ENCODE measurements at places on chromosomes 6 and 20. TPM values are rescaled to one million over a fixed set of nuclear protein-coding genes. Genes with fewer than 3 reads are reported as not detected.

DNA sequence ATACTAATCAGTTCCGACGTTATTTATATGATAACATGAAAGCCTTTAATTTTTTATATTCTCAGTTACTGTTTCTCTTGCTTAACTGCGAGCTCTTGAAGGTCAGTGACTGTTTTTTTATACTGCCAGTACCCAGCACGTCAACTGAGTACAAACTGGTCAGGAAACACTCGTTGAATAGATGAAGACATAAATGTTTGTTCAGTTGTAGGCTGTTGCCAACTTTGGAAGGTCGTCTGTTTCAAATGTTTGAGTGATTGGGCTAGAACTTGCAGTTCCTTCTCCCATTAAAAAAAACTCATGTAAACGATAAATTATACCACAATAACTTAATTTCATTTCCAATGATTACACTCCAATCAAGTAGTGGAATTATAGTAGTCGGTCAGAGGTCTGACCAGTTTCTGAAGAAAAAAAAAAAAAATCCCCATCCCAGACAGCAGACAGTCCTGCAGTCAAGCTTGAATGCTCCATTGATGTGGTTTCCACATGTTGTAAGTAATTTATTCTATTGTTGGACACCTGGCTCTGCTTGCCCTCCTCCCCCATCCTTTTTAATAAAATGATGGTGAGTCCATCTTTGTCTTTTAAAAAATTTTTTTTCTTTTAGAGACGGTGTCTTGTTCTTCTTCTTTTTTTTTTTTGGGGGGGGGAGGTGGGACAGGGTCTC lies 81.1 kb downstream of the SASH1 start:
- DNase-seq = peak; percentile 40

DNA sequence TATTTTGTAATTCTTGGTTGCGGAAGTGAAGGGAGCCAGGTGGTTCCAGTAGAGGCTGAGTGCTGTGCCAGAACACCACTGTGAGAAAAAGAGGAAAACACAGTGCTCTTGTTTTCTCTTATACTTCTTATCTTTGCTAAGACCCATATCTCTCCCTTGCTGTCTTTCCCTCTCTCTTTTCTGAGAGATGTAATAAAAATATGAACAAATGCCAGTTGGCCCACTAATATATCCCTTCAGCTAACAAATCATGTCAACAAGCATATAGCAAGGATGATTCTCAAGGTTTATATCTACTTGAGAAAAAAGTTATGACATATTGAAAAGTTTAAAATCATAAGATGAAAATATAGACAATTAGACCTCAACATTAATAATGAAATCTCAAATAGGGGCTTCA lies 758.3 kb downstream of the HDGFL1 start:
- no peak for DNase-seq

GRCh38 chr6:140809694-140810101 lies 1323.0 kb upstream of the GJE1 start:
- DNase-seq = no peak

GRCh38 chr6:138719011-138719635 lies 54.4 kb upstream of the CCDC28A start:
- no peak for DNase-seq

Gene CLPSL1
- polyA plus RNA-seq = not detected

DNA sequence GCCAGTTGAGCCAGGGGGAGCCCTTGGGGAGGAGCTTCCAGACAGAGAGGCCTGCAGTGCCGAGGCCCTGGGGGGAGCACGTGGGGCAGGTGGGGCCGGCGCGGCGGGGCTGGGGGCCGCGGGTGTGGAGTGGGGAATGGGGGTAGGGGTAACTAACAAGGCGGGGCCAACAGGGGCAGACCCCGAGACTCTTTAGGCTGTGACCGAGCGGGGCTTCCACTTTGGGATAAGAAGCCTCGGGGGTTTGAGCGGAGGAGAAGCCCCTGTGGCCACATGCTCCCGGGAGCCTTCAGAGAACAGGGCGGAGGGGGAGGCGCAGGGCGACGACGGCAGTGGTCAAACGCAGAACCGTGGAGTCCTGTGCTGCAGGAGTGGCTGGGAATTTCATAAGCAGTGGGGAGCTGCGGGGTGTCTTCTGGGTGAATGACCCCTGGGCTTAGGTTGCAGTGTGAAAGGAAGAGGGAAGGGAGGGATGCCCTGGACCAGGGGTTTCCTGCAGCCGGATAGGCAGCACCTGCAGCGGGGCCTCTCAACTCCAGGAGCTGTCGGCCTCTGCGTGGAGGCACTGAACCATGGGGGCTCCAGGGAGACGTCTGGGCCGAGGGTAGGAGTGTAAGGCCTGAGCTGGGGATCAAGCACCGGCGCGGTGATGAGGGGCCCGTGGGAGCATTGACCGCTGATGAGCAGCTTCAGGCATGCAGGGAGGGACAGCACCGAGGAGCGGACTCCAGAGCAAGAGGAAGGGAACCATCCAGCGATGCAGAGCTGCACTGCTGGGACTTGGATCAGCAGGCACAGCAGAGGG lies 121.0 kb downstream of the SYNDIG1 start:
- no peak for DNase-seq

GRCh38 chr6:122007339-122007738 lies 392.1 kb upstream of the HSF2 start:
- peak; percentile 6 for DNase-seq

GRCh38 chr20:33000802-33001466 lies 3.3 kb downstream of the SUN5 start:
- no peak for DNase-seq

- no peak for DNase-seq
Observed at GRCh38 chr6:149963212-149963461, 606 bp upstream of the ULBP1 start.

Gene KIF25
- polyA plus RNA-seq = 0.31 TPM

GRCh38 chr20:4966826-4967751 lies 34.2 kb downstream of the SLC23A2 start:
- DNase-seq = no peak

- no peak for DNase-seq
Observed at GRCh38 chr20:14673164-14673563, 335.8 kb upstream of the FLRT3 start.

- DNase-seq = no peak
Observed at GRCh38 chr6:118740372-118740771, 89.0 kb upstream of the CEP85L start.

GRCh38 chr6:153088796-153089195 lies 42.3 kb downstream of the RGS17 start:
- no peak for DNase-seq

DNA sequence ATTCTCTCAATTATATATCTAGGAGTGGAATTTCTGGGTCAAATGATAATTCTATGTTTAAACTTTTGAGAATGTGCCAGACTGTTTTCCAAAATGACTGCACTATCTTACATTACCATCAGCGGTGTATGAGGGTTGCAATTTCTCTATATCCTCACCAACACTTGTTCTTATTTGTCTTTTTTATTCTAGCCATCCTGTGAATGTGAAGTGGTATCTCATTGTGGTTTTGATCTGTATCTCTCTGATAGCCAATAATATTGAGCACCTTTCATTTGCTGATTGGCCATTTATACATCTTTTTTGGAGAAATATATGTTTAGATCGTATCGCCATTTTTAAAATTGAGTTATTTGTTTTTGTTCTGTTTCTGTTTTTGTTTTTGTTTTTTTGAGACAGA lies 32.3 kb downstream of the C20orf203 start:
- no peak for DNase-seq

Gene OOEP
- not detected for polyA plus RNA-seq

- peak; percentile 94 for DNase-seq
Observed at GRCh38 chr20:50635676-50636600, 55.4 kb downstream of the RIPOR3 start.

DNA sequence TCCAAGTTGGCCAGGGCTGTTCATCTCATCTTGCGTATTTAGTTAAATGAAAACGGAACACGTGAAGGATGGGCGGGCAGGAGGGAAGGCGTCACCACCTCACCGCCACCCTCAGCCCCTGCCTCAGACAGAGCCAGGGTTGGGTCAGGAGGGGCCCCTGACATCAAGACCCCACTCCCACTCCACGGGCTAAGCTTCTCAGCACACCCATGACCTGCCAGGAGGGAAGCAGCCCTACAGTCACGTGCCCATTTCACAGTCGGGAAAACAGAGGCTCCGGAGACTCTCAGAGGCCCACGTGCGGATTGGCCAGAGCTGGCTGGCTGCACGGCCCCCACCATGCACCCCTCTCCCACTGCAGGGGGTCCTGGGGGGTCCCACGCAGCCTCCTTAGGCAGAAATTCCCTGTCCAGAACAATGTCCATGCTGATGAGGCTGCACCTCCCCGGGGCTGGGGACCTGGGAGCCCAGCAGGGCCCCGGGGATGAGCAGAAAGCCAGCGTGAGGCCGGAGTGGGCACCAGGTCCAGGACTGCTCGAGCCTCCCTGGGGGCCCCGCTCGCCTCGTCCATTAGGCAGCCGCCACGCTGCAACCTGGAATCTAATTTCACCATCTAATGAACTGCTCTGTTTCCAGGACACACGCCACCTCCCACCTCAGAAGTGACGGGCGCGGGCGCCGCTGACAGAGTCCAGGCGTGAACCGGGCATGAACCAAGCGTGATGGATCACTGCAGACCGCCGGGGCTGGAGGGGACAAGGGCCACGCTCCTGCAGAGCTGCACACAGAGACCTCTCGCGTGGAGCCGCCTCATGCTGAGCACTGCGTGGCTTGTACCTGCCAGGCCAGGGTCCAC lies 15.8 kb downstream of the KCNQ2 start:
- peak; percentile 69 for DNase-seq

GRCh38 chr6:31882344-31882743 lies 3.5 kb upstream of the SLC44A4 start:
- no peak for DNase-seq

- DNase-seq = peak; percentile 88
Observed at GRCh38 chr20:62355516-62355877, 11.6 kb downstream of the LAMA5 start.

DNA sequence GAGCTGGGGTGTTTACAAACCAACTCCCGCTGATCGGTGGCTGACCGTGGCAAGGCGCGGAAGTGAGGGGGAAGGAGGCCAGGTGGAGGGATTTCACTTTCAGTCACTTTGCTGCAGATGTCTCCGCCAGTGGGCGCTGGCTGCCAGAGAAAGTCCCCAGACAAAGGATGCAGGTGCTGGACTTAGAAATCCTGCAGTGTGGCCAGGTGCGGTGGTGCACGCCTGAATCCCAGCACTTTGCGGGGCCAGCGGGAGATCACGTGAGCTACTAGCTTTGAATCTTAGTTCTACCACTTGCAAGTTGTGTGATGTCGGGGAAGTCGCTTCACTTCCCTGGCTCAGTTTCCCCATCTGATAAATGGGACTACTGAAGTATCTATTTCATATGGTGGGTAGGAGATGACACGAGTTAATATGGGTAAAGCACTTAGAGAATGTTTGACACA lies 180.4 kb downstream of the ZNF217 start:
- peak; percentile 88 for DNase-seq

GRCh38 chr6:25405442-25405841 lies 126.3 kb downstream of the CARMIL1 start:
- peak; percentile 23 for DNase-seq

DNA sequence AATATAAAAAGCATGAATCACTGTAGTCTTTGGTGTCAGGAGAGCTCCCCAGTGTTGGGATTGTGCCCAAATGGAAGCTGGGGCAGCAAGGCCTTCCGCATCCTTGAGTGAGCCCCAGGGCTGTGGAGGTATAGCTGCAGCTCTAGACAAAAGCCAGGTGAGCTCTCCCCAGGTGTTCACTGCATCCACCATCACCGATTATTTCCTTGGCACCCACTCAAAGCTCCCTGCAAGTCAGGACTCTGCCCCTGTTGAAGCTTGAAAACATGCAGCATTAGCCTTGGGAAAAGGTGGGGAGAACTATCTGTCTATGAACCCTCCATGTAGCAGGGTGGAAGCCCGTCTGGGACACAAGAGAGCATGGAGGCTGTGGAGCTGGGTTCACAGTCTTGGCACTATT lies 228.8 kb downstream of the BMP7 start:
- DNase-seq = no peak

DNA sequence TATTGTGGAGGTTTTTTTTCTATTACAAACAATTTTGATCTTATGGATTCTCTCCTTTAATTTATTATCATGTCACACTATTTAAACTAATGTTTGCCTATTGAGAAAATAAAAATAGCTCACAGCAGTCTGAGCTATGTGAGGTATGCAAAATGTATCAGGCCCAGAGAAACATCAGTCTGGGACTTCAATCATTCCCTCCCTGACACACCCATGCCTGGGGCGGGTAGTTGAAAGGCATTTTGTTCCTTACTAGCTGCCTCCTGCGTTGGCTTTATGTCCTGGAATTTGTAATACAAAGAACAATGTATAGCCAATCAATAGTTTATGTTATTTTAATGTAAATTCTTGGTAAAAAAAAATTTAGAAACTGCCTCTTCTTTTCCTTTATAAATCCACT lies 403.3 kb downstream of the EPM2A start:
- no peak for DNase-seq

DNA sequence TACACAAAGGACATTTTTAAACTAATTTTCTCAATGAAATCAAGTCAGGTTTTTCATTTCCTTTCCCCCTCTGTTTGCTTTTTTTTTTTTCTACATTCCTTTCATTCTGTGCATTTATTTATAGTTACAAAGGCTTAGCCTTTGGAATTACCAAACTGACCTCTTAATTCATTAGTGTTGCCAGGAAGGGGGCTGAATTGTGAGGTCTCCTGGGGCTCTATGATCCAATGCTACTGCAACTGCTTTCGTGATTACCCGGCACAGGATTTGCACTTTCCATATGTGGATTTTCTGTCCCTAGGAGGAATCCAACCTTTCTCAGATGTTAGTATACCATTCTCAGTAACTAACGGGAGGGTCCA lies 35.3 kb downstream of the NEDD9 start:
- DNase-seq = no peak

- no peak for DNase-seq
Observed at GRCh38 chr6:134343066-134343465, 25.2 kb upstream of the SGK1 start.

Gene TBXT
- polyA plus RNA-seq = not detected

Gene PRICKLE4
- polyA plus RNA-seq = not detected

Gene TXLNB
- 0.61 TPM for polyA plus RNA-seq

- no peak for DNase-seq
Observed at GRCh38 chr6:162153120-162153519, 574.4 kb downstream of the PRKN start.

GRCh38 chr6:18845896-18846295 lies 458.7 kb downstream of the RNF144B start:
- DNase-seq = no peak

GRCh38 chr6:109383438-109383940 lies 1.2 kb upstream of the CD164 start:
- DNase-seq = no peak

- DNase-seq = no peak
Observed at GRCh38 chr6:82775981-82776380, 289.7 kb downstream of the UBE3D start.

GRCh38 chr20:47985092-47985850 lies 200.0 kb upstream of the SULF2 start:
- peak; percentile 54 for DNase-seq

- no peak for DNase-seq
Observed at GRCh38 chr6:161740486-161740885, 466.6 kb upstream of the AGPAT4 start.

DNA sequence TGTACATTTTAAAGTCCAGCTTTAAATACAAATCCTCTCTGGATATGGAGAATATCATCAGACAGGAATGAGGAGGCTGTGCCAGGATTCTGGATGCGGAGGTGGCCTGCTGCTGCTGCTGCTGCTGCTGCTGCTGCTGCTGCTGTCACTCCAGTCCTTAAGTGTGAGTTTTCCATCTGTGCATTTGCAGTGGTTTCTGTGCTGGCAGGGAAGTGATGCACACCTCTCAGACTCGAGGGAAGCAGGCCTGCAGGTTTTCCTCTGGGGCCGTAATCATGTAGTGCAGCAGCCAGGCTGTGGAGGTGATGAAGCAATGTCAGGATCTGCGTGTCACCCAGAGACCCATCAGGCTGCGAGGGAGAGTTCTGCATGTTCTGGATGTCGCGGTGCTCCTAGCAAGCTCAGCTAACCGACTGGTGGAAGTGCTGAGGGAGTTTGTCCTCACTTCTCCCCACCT lies 32.0 kb downstream of the CFAP61 start:
- peak; percentile 38 for DNase-seq

All from stomach (tissue), 19 donors.